ENCODE measurements at places on chromosomes 2 and 18.

DNA sequence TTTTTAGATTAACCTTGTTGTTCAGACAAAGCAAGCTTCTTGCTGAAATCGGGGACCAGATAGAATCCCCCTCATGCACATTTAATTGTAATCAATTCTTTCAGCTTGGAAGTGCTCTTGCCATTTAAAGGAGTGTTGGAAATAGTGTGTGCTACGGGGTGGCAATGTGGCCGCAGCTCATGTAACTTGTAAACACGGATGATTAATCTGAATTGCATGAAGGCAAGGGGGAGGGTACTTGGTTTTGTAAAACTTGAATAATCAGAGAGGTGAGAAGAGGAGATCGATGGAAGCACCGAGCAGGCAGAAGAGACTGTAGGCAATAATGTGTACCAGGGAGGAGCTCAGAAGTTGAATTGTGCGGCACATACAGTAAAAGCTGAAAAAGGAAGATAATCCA lies 273.5 kb downstream of the PTGR3 start:
- DNase-seq: no peak

GRCh38 chr2:20419752-20420151 lies 27.1 kb upstream of the RHOB start:
- no peak for DNase-seq

DNA sequence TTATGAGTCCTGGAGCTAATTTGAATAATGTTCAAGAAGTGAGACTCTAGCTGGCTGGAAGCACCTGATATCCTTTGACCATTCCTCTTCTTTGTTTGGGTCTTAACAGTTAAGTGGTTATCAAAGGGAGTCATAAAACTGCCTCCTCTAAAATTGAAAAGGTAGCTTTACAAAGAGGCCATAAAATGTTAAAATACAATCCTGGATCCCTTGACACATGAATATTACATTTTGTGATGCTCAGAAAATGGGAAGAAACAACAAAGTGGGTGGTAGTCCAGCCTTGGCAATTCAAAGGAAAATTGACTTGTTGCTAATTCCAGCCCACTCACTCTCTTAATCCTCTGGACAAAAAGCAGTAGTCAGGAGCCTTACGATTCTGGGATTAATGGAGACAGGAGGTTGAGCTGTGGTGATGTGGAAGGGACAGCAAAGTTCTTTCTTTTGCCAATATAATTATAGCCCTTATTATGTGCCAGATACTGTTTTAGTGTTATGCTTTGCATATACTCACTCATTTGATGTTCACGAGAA lies 339.2 kb downstream of the PDE11A start:
- DNase-seq: no peak

DNA sequence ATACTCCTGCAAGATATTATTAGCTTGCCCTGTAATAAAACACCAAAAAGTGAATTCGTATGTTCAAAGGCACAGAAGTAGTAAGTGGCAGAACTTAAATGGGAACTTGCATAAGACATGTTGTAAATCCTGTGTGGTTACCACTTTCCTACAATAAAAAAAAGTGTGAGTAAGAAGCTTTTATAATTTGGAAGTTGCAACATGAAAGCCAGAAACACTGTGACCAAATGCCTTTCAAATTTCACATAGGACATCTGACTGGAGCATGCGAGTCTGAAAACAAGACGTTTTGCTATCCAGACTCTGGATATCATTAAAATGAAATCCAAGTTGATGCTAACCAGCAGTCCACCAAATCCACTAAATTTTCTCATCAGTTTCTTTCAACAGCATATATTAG lies 886.2 kb upstream of the NRXN1 start:
- DNase-seq: no peak

- no peak for DNase-seq
These were observed 129.8 kb upstream of the TANK start for GRCh38 chr2:161030260-161031063.

DNA sequence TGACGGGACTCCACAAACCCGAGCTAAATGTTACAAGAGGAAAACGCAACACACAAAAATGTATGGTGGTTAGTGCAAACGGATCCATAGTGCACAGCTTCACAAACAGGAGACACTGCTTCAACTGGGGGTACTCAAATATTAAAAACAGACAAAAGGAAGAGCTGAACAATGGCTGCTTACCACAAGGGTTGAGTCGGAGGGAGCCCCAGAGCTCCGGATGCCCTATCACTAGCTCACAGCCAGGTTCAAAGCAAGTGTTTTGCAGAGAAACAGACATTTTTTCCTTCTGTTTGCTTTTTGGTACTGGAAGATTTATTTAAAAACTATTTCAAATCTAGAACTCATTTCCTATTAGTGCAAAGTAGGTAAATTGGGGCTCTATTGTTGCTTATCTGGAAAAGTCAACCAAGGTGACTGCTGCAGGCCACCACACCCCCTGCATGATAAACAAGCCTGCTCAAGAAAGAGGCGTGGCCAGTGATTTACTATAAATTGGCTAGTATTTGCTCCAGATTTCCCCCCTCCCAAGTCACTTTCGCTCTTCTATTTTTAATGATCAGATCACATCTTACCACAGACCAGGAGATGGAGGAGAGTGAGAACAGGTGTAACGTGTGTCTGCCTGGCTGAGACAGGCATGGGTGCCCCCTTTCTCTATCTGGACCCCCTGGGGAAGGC lies 46.5 kb downstream of the ZAP70 start:
- no peak for DNase-seq

- DNase-seq: no peak
These were observed 120.4 kb downstream of the PDCL3 start for GRCh38 chr2:100683231-100683630.
